Glutamatergic neuron (in vitro differentiated cells): ENCODE measurements at places on chromosomes 11 and 22. TPM values are rescaled to one million over a fixed set of nuclear protein-coding genes. Genes with fewer than 3 reads are reported as not detected.

DNA sequence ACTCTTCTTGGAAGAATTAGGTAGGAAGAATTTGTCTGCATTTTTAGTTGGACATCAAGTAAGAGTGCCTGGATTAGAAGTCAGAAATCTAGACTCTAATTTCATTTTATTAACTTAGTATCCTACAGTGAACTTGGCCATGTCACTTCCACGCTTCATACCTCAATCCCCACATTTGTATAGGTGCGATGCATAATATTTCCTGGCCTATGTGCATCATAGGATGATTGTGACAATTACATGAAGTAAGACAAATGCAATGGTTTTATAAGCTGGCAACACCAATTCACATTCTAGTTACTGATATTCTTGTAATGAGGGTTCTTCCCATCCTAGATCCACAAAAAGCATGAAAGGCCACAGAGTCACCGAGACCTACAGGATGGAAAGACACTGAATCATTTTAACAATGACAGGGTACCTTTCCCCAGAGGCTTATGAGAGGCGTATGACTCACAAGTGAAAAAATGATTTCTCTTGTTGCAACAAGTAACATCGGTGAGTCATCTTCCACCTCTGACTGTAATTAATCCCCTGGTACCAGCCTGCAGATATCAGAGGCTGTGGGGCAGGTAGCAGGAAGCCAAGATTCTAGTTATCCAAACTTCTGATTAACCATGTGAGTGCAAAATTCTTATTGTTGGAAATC, 56.0 kb upstream of the OR5AK2 start:
- no peak overlapping the region for H3K4me3 ChIP-seq
- no peaks in the 10 kb centered on the region for H3K4me1 ChIP-seq
- no peaks in the 10 kb centered on the region for H3K36me3 ChIP-seq
- H3K27ac ChIP-seq = no peak overlapping the region
- DNase-seq = no peak

RIMBP3B gene
- total RNA-seq = 0.07 TPM

GRCh38 chr11:58905011-58905720, 34.1 kb upstream of the GLYATL1 start:
- H3K27me3 ChIP-seq = peaks cover 4% of the 10 kb centered on the region
- peaks cover 6% of the 10 kb centered on the region for H3K4me1 ChIP-seq
- peak; percentile 75 for DNase-seq
- H3K27ac ChIP-seq = peak overlapping the region; percentile 77
- H3K4me3 ChIP-seq = peak overlapping the region; percentile 90

DNA sequence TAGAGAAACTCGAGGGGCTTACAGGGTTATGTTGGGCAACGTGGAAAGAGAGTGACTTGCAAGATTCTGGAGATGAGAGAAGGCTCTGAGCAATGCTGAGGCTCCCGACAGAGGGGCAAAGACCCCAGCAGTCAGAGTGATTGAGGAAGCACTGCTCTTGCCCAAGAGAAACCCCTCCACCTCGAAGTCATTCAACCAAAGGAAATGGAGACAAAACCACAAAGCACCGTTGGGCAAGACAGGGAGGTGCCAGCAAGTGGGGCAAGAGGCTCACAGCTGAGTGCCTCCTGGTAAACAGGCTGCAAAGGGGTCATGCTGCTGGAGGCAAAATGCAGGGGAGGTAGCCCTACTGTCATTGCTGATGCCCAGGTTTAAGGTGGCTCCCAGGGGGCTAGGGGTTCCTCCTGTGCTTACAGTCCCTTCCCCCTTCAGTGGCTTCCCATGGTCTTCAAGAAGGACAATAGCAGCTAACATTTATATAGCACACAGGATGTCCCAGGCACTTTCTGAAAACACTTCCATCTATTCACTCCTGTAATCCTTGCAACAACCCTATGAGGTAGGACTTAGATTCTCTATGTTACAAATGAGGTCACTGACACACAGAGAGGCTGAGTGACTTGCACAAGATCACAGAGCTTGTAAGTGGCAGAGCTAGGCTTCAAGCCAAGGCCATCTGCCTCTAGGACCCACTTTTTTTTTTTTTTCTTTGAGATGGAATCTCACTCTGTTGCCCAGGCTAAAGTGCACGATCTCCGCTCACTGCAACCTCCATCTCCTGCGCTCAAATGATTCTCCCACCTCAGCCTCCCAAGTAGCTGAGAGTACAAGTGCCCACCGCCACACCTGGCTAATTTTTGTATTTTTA, 18.1 kb upstream of the MYH9 start:
- H3K27me3 ChIP-seq = peaks cover 4% of the 10 kb centered on the region
- no peaks in the 10 kb centered on the region for H3K4me1 ChIP-seq
- no peaks in the 10 kb centered on the region for H3K36me3 ChIP-seq
- H3K27ac ChIP-seq = no peak overlapping the region
- DNase-seq = no peak

SLC22A25 gene
- not detected for total RNA-seq

- H3K4me3 ChIP-seq = peak overlapping the region; percentile 98
- peaks cover 11% of the 10 kb centered on the region for H3K27me3 ChIP-seq
- peaks cover 15% of the 10 kb centered on the region for H3K4me1 ChIP-seq
- H3K36me3 ChIP-seq = no peaks in the 10 kb centered on the region
- H3K27ac ChIP-seq = peak overlapping the region; percentile 95
- DNase-seq = no peak
Observed at GRCh38 chr11:66676931-66677598, 622 bp downstream of the RBM4B start.

- H3K27me3 ChIP-seq = no peaks in the 10 kb centered on the region
- H3K4me3 ChIP-seq = peak overlapping the region; percentile 95
- H3K27ac ChIP-seq = peak overlapping the region; percentile 99
- peaks cover 11% of the 10 kb centered on the region for H3K4me1 ChIP-seq
Observed at GRCh38 chr22:31753005-31753633, 700 bp upstream of the DEPDC5 start.

ROBO4 gene
- total RNA-seq = not detected

TMEM80 gene
- total RNA-seq = 29.7 TPM

DNA sequence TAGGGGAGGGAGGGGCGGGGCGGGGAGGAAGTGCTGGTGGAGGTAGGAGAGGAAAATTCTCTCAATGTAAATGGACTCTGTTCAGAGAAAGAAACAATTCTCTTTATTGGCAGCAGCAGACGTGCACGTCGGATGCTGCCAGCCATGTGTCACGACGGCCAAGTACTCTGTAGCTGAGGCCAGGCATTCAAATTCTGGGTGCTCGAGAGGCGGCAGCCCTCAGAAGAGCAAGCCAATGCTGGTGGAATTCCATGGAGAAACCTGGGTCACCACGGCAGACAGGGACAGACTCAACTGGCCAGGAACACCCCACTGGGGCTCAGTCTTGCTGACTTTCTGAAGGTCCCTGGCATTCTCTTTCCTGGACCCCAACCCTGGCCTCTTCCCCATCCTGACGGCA, 90.8 kb downstream of the ABTB2 start:
- no peak overlapping the region for H3K27ac ChIP-seq
- H3K27me3 ChIP-seq = no peaks in the 10 kb centered on the region
- no peak for DNase-seq
- H3K36me3 ChIP-seq = no peaks in the 10 kb centered on the region

- H3K4me1 ChIP-seq = no peaks in the 10 kb centered on the region
- H3K27ac ChIP-seq = no peak overlapping the region
- H3K4me3 ChIP-seq = no peak overlapping the region
- H3K36me3 ChIP-seq = no peaks in the 10 kb centered on the region
Observed at GRCh38 chr11:95605271-95605940, 184.2 kb downstream of the FAM76B start.

DNA sequence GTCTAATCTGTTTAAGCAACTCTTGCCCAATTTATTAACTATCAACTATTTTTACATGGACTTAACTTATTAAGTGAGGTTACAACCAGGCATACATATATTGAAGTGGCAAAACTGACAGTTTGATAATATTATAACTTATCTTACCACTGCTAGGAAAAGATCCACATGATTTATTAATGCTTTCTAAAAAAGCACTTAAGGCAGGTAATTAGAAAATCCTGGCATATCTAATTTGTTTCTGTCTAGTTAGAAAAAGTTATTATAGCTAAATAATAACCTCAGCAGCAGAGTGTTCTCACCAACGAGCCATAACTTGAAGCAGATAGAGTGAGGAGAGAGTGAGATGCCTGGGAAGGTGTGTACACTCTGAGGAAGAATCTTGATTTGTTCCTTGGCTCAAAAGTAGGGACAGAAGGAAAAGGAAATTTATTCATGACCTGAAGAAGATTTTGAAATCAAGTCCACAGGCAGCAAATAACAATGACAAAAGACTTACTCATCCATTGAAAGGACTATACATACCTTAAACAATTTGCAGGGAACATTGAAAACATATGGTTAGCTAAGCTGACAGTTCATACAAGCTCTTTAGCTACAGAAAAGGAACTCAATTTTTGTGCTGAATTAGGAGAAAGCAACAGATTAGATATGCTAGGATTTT, 7.1 kb upstream of the MUC15 start:
- peaks cover 2% of the 10 kb centered on the region for H3K27me3 ChIP-seq
- DNase-seq = no peak
- H3K4me3 ChIP-seq = no peak overlapping the region
- H3K4me1 ChIP-seq = peaks cover 2% of the 10 kb centered on the region

DNA sequence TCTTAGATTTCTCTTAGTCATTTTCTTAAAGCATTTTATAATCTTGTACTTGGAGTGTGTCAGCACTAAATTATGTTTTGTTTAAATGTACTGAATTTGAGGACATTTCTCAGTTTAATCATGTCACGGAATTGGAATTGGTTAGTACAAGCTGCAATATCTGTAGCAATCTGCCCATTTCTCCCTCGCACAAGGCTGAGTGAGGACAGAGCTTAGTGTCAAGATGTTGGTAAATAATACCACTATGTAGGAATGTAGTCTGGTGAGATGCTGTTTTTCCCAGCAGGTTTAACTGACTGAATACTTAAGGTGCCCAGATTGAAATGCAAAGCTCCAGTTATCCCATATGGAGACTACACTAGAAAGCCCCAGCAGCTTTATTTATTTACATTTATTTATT, 30.6 kb downstream of the SREBF2 start:
- DNase-seq = no peak
- H3K27ac ChIP-seq = peak overlapping the region; percentile 91
- H3K36me3 ChIP-seq = no peaks in the 10 kb centered on the region
- peak overlapping the region; percentile 4 for H3K4me3 ChIP-seq

TEX12 gene
- total RNA-seq = not detected

- no peak for DNase-seq
- peaks cover 5% of the 10 kb centered on the region for H3K27me3 ChIP-seq
- no peak overlapping the region for H3K27ac ChIP-seq
- H3K36me3 ChIP-seq = peaks cover 8% of the 10 kb centered on the region
Observed at GRCh38 chr11:75487365-75487764, 38.4 kb downstream of the GDPD5 start.

DNA sequence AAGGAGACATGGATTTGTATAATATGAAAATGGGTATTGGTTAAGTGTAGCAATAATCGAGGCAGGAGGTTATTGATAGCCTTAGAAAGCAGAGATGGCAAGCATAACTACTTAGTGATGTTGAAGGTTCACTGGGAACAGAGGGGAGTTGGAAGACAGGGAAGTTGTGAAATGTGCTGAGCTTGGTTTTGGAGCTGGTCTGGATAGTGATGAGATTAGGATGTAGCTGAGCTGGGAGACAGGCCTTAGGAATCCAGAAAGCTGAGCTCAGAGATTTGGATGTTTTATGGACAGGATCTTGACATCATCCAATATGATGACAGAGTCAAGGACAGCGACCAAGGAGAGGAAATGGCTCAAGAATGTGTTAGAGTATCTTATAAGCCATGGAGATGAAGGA, 113.1 kb downstream of the ARHGAP42 start:
- no peak for DNase-seq
- peaks cover 4% of the 10 kb centered on the region for H3K4me1 ChIP-seq
- H3K27ac ChIP-seq = no peak overlapping the region
- no peak overlapping the region for H3K4me3 ChIP-seq

DNA sequence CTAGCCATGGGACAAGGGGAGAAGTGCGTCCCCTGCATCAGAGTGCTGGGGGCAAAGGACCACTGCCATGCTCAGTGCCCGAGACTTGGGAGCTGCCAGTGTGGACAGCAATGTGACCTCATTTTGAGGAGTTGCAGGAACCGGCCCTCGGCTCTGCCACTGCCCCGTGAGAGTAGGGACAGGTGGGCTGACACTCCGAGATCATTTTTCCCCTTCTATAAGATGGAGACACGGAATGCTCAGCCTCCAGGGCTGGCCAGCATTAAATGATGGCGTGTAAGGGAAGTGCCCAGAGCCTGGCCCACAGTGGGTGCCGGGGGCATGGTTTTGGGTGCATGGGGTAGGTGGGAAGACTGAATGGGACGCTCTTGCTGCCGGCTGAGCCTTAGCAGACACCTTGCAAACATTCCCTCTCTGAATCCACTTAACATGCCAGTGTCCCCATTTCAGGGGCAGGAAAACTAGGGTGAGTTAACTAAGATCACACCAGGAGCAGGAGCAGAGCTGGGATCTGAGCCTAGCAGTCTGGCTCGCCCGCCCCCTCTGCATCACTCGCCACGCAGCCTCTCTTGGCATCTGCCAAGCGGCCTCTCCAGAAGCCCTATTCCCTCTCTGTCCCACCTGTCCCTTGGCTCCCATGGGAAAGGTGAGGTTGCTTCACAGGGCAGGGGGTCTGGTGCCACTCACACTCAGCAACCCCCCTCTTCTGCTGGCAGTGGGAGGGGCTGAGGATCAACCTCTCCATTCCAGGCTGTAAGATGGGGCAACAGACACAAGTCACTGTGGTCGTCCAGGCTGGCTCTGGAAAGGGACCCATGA, 13.6 kb downstream of the NPTXR start:
- no peak overlapping the region for H3K4me3 ChIP-seq
- peaks cover 5% of the 10 kb centered on the region for H3K4me1 ChIP-seq
- H3K36me3 ChIP-seq = no peaks in the 10 kb centered on the region
- peak; percentile 8 for DNase-seq

- no peak overlapping the region for H3K4me3 ChIP-seq
- peak; percentile 22 for DNase-seq
- H3K36me3 ChIP-seq = no peaks in the 10 kb centered on the region
- peaks cover 37% of the 10 kb centered on the region for H3K4me1 ChIP-seq
Observed at GRCh38 chr11:26849036-26849435, 127.2 kb upstream of the SLC5A12 start.

FAM83F gene
- 1.1 TPM for total RNA-seq

GRCh38 chr11:61871158-61871597, 20.2 kb downstream of the FADS3 start:
- H3K27ac ChIP-seq = peak overlapping the region; percentile 73
- H3K4me3 ChIP-seq = peak overlapping the region; percentile 77
- H3K4me1 ChIP-seq = peaks cover 14% of the 10 kb centered on the region
- H3K27me3 ChIP-seq = peaks cover 7% of the 10 kb centered on the region
